Fibroblast of upper back skin (primary cell): ENCODE measurements at places on chromosomes 1 and 21.

- DNase-seq = no peak
Measured at GRCh38 chr1:172001288-172001687, 160.0 kb downstream of the DNM3 start.

GRCh38 chr1:12615865-12616708 is 1.9 kb downstream of the DHRS3 start:
- peak; percentile 39 for DNase-seq

GRCh38 chr1:11575553-11575952 is 78.7 kb downstream of the FBXO2 start:
- no peak for DNase-seq

DNA sequence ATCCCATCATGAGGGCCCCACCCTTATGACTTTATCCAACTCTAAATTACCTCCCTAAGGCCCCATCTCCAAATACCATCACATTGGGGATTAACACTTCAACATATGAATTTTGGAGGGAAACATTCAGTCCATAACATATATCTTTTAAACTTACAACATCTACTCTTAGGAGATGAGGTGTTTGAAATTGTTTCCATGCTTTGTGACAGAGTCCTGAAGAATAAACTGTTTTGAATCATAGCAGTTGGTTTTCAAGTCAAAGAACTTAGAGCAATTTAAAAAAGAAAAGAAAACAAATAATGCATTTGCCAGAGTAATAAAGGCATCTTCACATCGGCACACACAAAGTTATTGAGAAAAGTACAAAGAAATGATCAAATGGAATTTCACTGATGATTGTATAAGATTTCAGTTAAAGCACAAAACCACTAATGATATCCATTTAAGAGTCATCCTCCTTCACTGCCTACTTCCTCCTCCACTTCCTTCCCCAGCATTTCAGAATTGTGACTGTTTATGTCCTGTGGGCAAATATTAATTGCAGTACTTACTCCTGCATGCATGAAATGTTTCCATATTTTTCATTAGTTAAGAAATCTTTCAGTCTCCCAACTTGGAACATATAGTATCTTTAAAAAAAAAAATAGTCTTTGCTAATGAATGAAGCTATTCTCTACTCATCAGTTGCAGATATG is 202.0 kb downstream of the LRRC40 start:
- DNase-seq = peak; percentile 9

DNA sequence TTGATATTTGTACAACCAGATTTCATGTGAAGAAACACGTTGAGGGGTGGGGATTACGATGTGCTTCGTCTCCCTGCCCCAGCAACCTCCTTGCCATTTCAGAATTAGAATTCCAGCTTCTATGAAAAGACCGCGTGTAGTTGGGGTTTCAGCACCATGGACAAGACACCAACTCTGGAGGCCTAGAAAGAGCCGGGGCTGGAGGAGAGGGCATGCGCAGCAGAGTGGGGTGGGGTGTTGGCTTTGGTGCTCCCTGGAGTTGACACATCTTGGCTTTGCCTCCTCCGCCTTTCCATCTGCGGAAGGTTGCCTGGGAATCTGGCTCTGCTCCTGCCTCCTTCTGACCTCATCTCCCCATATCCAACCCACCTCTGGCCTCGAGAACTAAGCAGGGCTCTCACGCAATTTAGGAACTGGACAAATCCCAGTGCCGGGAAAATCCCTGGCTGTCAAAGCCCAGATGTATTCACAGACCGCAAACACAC is 11.8 kb downstream of the HTR6 start:
- DNase-seq = peak; percentile 71

DNA sequence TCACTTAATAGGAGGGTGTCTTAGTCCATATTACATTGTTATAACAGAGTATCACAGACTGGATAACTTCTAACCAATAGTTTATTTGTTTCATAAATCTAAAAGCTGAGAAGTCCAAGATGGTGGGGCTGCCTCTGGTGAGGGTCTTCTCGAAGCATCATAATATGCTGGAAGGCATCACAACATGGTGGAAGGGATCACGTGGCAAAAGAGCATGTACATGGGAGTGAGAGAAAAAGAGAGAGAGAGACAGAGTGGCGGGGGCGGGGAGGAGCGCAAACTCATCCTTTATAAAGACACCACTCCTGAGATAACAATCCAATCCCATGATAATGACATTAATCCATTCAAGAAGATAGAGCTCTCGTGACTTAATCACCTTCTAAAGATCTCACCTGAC is 31.5 kb downstream of the CFHR5 start:
- DNase-seq = no peak

DNA sequence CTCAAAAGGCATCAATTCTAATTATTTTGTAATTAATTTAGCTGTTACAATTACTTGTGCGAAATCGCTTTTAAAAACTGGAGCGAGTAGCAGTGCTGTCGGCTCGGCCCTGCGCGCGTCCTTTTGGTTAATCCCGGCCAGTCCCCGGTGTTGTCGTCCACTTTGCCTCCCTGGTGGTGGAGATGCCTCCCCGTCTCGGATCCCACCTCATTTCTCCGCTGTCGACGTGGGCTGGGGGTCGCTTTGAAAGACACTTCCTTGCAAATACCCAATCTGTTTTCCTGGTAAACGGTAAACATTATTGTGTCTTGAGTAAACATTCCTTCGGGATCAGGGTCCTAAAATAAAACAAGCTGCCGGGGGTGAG is 3.7 kb downstream of the FOXD3 start:
- DNase-seq = no peak

DNA sequence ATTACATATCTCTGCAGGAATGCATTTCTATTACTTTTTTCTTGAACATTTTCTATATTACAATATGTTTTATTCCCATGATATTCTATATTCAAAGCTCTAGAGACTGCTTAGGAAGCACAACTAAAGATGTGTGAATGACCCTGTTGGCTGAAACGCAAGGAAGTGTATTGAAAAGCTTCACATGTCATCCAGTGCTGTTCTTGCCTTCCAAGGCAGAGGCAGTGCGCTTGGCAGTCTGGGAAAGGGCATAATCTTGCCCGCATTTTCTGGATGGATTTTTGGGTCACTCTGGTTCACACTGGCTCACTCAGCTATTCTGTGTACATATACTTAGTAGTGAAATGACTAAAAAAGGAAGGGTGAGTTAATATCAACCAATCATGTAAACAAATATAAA is 262.4 kb downstream of the PTPRC start:
- DNase-seq = no peak

DNA sequence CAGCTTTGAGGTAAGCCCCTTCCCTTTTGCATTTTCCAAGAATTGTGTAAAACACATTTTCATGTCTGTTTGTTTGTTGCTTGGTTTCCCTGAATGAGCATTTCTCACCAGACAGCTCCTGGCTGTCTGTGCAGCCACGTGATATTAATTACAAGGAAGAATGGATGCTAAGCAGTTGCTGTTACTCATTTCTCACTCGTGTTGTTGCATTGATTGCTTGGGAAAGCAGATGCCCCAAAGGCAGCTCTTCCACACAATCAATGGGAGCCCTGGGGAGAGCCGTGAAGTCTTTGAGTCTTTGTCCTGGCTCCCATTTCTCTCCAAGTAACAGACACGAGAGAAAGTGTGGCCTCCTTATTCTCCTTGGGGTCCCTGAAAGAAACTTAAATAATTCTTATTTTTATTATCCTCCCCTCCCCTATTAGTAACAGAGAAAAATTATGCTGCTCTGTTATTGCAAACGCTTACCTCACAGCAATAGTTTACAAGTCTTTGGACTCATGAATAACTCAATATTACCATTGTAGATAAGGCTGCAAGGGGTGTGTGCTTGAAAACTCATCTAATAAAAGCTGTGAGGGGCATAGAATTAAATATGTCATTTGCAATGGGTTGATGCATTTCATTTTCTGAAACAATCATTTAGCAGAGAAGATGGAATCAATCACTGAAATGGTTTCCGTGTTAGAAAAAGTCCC is 127.7 kb upstream of the CAMK1G start:
- no peak for DNase-seq

- DNase-seq = peak; percentile 8
Measured at GRCh38 chr1:96427616-96428015, 294.0 kb upstream of the PTBP2 start.

GRCh38 chr1:15714406-15715136 is 21.5 kb upstream of the SLC25A34 start:
- DNase-seq = peak; percentile 47

DNA sequence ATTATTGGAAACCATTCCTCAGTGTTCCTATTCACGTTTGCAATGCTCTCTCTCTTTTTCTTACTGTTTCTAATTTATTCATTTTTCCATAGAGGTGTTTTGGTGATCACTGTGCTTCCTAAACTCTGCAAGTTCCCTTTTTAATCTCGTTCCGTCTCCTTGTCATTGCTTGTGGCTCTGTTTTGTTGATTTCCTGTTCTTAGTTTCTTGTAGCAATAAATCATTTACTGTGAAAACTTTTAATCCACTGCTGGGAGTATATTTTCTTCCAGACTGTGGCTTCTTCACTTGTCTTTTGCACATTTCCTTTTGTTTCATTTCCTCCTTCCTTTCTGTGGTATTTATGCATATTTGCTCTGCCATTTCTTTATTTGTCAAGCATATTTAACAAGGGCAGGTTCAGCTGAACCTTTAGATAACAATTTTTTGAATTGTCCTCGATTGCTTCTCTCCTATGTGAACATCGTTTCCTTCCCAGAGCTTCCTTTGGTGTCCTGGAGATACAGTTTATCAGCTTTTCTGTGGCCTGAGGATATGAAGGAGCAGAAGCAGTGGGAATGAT is 3.6 kb downstream of the B3GALT5 start:
- no peak for DNase-seq

DNA sequence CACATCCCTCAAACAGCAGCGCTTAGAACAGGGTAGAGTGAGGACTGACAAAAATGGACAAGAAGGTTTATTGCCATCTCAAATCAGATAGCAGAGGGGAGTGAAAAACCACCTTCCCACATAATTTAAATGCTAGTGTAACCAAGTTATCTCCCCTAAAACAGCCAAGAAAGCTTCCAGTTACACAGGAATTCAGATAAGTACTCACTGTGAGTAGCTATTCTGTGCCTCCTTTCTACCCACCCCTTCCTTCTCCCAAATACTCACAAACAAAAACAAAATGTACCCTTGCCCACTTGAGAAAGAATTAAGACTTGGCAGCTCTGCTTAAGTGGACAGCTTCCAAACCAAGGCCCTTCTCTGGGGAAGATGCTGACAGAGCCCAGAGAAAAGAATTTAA is 9.1 kb downstream of the OTUD7B start:
- DNase-seq = no peak

GRCh38 chr1:44932151-44932550 is 54.2 kb downstream of the EIF2B3 start:
- DNase-seq = no peak

DNA sequence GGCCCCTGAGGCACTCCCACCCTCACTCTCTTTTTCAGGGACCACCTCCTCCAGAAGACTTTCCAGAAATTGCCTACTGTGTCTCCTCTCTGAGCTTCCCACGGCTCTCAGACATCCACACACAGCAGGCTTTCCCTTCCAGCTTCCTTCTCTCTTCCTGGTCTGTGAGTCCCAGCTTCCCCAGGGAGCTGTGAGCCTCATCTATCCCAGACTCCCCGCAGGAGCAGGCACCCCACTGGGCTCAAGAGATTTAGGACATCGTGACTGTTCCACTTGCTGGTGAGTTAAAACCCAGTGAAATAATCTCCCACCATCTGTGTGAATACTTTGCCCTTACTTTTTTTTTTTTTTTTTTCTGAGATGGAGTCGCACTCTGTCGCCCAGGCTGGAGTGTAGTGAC is 22.0 kb upstream of the PRELP start:
- no peak for DNase-seq

- no peak for DNase-seq
Measured at GRCh38 chr1:198679535-198680173, 40.8 kb downstream of the PTPRC start.

GRCh38 chr1:177174921-177175634 is 4.3 kb downstream of the BRINP2 start:
- DNase-seq = no peak

DNA sequence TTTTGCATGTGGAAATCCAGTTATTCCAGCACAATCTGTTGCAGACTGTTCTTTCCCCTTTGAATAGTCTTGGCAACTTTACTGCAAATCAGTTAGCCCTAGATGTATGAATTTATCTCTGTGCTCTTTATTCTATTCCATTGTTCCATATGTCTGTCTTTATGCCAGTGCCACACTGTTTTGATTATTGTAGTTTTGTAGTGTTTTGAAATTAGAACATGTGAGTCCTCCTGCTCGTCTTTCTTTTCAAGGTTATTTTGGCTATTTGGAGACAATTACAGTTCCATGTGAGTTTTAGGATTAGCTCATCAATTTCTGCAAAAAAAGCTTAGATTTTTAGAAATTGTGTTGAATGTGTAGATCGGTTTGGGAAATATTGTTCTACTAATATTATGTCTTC is 26.6 kb downstream of the WNT3A start:
- no peak for DNase-seq

DNA sequence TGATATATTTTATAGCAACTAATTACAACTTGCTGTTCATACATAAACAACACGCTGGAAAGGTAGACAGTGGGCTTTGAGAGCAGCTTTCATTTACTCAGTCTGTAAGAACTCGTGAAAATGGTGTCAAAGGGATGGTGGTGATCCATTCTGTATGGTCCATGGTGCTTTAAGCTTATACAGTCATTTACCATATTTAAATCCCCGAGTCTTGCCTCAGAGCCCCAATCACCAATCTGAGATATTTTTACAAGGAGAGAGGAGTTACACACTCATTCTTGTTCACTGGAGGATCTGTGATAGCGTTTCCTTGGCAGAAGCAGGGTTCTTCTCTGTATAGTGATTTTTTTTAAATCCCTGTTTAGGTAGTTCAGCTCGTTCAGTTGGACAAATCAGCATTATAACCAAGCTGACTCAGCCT is 694.6 kb downstream of the USP25 start:
- peak; percentile 6 for DNase-seq

DNA sequence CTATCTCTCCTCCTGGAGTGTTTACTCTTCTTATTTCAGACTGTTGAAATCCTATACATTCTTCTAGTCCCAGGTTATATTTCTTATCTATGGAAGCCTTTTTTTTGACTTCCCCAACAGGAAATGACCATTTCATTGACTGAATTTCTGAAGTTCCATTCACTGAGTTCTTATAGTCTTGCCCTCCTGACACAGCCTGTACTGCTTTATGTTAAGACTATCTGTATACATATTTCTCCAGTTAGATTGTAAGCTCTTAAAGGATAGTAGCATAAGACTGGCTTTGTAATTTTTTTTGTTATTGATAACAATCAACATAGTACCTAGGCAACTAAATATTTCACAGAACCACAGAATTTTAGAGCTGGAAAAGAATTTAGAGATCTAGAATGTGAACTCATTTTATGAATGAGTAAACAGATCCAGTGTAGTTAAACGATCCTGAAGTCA is 14.9 kb upstream of the MACF1 start:
- peak; percentile 50 for DNase-seq

- no peak for DNase-seq
Measured at GRCh38 chr21:29657240-29657989, 282.4 kb downstream of the GRIK1 start.
